ENCODE measurements at places on chromosomes 6 and 20.

GRCh38 chr6:118740372-118740771 lies 89.0 kb upstream of the CEP85L start:
- no peak for DNase-seq

DNA sequence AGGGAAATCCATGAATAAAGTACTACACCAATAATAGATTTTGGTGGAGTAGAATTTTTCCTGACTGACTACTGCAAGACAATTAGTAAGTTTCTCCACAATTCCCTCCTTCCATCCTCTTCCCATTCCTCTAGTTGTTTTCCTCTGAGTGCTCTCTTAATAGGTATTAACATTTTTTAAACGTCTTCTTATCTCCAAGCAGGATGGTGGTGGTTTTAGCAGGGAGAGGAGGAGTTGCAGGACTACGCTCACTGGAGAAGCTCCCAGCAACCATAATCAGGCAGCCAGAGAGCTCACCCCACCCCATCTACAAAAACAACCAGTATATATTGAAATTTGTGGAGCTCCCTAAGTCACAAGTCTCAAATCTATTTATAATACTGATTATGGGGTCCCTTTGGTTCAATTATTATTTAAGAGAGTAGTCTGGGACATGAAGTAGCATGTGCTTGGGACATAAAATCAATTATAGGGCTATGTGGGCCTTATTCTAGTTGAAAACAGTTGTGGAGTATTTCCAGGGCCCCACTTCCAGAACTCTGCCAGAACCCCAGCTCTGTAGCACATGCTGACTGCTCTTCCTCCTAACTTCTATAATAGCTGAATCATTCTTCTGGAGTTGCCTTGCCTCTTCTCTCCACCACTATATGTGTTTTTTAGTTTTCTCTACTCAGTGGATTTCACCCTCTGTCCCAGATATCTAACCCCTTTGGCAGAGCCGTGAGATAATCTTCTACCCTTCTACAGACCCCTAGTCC lies 49.8 kb downstream of the MYB start:
- no peak for DNase-seq

DNA sequence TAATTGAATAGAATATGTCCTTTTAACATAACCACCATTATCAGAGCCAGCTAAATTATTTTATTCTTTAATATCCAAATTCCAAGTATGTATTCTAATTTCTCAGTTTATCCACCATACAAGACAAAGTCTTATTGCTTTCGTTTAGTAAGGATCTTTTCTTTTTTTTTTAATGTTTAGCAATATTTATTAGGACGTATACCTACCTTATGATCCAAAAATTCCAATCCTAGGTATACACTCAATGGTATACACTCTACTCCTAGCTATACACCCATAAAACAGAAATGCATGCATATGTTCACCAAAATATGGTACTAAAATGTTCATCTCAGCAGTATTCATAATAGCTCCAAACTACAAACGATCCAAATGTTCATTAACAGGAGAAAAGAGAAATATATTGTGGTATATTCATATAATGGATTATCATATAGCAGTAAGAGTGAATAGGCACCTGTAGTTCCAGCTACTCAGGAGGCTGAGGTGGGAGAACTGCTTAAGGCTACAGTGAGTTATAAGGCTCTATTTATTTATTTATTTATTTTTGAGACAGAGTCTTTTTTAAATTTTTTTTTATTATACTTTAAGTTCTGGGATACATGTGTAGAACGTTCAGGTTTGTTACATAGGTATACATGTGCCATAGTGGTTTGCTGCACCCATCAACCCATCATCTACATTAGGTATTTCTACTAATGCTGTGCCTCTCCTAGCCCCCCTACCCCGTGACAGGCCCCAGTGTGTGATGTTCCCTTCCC lies 17.3 kb downstream of the TNFAIP3 start:
- DNase-seq: no peak

GRCh38 chr6:105432797-105433196 lies 29.9 kb upstream of the PREP start:
- no peak for DNase-seq

DNA sequence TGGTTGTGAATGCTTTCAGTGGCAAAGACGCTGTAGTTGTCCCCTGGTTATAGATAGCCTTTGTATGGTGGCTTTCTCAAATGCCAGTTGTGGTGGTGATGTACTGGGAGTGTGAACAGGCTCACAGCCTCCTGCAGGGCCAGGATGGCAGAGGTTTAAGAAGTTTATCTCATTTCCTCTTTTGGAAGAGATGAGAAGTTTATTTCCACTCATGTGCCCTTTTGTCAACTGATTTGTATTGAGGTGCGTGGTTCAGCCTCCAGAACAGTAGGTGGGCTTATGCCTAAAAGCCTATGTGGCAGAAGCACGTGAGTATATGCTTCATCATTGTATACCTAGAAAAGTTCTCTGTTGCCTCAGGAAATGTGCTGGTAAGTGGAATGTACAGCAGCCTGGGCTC lies 13.7 kb upstream of the ZFP57 start:
- DNase-seq: no peak

DNA sequence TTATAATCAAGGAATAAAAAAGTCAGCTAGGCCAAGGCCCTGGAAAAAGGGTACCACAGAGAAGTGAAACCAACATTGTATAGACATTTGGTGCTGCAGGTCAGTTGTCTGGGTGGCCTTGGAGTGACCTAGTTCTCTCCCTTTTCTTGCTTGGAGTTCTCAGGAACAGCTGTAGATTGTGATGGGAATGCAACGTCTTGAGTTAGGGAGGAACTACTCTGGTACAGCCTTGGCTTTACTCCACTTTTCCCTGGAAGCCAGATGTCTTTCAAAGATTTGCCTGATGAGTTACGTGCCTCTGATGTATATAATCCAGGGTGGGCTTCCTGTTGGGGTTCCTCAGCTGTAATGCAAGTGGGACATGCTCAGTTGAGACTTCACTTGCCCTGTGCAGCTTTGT lies 694.7 kb downstream of the HTR1B start:
- DNase-seq: no peak

DNA sequence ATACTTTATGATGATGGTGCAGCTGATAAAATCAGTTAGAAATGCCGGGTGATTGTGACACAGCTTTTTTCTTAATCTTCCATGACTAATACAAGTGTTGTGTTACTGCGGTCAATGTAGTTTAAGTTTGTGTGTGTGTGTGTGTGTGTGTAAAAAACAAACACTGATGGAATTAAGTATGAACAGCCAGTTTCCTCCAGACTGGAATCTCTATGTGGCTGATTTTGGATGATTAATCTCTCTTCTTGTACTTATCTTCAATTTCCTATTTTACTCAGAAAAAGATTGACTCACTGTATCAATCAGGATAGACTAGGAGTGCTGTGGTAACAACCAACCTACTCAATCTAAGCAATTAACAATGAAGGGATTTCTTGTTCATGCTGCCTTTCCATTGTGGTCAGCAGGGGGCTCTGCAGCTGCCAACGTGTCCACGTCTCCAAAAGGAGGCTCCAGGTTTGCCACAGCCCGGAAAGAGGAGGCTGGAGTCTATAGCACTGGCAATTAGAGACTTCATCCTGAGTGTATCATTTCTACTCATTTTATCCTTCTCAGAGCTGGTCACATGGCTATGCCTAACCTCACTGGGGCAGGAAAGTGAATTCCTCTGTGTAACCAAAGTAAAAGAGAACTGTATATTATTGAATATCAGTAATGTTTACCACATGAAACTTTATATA lies 107.7 kb downstream of the CD109 start:
- no peak for DNase-seq

All from activated CD4-positive, alpha-beta T cell treated with anti-CD3 and anti-CD28 coated beads for 1 hour (primary cell).